ENCODE measurements at places on chromosomes 13 and 19. TPM values are rescaled to one million over a fixed set of nuclear protein-coding genes. Genes with fewer than 3 reads are reported as not detected.

DNA sequence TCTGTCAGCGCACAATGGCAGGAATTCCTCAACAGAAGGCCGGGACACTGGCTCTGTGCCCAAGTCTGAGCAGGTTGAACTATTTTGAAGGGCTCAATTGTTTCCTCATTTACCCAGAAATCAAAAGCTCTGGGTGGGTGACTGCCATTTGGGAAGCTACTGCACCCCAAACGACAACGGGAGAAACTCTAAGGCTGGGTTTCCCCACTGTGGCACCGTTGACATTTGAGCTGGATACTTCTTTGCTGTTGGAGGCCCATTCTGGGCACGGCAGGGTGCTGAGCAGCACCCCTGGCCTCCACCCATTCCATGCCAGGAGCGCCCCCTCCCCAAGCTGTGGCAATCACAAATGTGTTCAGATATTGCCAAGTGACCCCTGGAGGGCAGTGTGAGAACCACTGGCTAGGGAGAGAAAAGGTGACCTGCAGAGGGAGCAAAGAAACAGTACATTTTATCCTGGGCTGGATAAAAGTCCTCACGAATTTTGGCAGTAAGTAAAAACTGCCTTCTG, 62.5 kb downstream of the RFX2 start:
- peak; percentile 58 for DNase-seq

GRCh38 chr13:30119476-30119875, 187.9 kb downstream of the KATNAL1 start:
- DNase-seq = peak; percentile 62

- peak; percentile 98 for DNase-seq
These were observed 49.1 kb upstream of the EHD2 start for GRCh38 chr19:47663911-47664771.

DNA sequence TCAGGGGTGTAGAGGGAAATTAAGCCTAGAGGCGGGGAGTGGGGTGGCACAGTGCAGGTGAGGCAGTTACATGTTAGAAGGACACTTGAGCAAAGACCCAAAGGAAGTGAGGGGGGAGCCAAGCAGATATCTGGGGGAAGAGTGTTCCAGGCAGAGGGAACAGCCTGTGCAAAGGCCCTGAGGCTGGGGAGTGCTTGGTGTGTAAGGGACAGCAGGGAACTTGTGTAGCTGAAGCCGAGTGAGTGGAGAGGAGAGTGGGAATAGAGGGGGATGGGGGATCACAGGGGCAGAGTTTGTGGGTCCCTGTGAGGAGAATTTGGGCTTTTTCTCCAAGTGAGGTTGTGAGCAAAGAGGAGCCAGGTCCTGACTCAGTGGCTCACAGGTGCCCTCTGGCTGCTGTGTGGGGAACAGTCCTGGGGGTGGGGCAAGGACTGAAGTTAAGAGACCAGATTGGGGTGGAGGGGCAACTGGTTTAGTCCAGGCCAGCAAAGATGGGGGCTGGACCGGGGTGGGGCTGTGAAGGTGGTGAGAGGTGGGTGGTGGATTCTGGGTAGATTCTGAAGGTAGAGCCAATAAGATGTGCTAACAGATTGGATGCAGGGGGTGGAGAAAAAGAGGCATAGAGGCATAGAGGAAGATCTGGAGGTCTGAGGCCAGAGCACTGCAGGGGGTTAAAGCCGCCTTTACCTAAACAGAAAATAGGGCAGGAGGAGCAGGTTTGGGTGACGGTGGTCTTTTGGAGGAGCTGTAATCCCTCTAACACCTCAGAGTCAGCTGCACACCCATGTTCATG, 75.3 kb downstream of the CACNA1A start:
- DNase-seq = peak; percentile 42

COX6B1 gene
- total RNA-seq = 1,937 TPM

ZNF284 gene
- 1.1 TPM for total RNA-seq

Data from H4 (cell line).